NCI-H510A treated with DMSO at 0.1 percent for 48 hours (cell line): ENCODE measurements at places on chromosomes 2 and 18.

DNA sequence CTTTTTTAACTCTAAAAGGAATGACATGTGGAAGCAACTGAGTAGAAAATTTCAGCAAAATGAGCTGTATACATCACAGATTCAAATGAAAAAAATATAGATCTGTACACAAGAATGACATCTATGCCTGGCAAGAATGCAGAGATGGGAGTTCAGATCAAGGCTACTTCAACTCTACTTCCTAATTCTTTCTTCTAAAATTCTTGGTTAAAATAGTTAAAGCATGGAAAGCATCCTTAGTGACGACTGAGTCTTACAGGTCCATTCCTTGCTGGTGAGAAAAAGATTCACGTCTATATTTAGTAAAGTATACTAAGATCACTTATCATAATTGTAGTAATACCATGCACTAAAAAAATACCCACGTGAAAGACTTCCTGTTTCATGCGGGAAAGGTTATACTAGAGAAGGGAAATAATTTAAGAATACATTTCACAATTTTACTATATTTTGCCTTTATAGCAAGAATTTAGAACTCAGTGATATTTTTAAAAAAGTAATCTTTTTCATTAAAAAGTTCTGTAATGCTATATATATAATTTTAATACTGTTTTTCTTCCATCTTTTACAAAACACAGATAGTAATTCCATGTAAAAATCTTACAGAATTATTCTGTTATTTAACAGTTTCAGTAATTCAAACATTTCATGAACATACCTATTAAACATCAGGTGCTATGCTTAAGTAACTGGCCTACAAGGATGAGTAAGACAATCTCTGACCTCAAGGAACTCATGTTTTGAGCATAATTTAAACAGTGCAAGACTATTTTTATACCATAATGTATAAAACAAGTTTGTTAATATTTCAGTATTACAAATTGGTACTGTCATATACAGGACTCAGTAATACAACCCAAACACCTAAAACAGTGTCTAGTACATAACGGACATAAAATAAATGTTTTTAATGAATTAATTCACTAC, 159.6 kb downstream of the BAZ2B start:
- no peak for DNase-seq

DNA sequence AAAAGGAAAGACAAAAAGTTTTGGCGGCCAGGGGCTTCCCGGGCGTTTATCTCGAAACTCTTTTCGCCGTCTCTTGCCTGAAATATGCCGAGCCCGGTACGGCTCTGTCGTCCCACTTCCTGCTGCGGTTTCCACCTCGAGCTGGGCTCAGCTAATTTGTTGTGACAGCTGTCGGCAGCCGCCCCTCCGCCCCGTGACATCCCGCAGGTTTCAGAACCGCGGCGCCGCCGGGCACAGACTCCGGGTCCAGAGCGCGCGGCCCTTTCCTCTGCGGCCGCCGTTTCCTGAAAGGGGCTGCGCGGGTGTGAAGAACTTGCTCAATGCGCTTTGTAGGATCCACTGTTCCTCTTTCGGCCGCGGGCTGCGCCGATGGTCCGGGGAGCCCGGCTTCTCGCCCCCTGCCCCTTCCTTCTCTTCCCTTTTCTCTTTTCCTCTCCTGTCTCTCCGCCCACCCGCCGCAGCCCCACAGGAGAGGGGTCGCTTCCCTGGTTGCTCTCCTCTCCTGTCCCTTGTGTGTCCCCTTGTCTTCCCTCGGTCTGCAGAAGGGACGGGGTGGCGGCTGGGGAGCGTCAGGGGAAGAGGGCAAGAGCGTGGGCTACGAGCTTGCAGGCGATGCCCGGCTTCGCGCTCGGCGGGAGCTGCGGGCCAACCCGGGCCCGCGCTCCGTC, 648 bp downstream of the ARID5A start:
- DNase-seq = peak; percentile 18

DNA sequence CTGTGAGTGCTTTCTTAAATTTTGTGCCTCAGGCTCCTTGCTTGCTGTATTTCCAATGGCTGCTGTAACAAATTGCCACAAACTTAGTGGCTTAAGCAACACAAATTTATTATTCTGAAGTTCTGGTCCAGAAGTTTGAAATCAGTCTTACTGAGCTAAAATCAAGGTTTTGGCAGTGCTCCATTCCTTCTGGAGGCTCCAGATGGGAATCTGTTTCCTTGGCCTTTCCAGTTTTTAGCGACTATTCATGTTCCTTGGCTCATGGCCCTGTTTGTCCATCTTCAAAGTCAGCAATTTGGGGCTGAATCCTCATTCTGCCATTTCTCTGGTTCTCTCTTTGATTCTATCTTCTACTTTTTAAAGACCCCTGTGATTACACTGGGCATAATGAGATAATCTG, 31.8 kb downstream of the STRADB start:
- no peak for DNase-seq

DNA sequence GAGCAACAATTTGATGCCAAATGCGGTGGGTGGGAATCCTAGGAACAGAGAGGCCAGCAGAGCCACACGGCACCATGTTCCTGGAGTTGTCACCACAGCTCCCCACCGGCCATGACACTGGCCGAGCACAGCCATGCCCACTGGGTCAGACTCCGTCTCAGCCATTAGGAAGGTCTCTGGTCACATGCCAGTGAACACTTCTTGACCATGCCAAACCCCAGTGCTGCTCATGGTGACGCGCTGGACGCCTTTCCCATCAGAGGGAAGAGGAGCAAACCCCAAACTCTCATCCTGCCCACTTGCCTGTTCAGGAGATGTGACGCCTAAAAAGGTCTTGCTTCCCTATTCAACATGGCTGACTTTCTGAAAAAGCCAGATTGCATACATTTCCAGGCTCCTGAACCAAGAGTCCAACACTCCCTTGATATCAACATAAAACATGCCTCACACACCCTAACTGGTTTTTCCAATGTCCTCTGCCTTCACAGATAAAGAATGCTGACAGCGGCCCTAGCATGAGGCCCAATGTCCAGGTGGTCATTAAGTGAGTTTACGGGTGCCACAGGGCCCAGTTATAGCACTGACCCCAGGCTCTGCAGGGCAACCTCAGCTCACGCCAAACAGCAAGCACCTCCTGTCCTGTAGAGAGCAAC, 31.9 kb downstream of the TFCP2L1 start:
- no peak for DNase-seq

GRCh38 chr2:109494351-109494750, 119.4 kb downstream of the SEPTIN10 start:
- no peak for DNase-seq

- DNase-seq = peak; percentile 61
These were observed 406.6 kb upstream of the MMADHC start for GRCh38 chr2:149994057-149994728.

DNA sequence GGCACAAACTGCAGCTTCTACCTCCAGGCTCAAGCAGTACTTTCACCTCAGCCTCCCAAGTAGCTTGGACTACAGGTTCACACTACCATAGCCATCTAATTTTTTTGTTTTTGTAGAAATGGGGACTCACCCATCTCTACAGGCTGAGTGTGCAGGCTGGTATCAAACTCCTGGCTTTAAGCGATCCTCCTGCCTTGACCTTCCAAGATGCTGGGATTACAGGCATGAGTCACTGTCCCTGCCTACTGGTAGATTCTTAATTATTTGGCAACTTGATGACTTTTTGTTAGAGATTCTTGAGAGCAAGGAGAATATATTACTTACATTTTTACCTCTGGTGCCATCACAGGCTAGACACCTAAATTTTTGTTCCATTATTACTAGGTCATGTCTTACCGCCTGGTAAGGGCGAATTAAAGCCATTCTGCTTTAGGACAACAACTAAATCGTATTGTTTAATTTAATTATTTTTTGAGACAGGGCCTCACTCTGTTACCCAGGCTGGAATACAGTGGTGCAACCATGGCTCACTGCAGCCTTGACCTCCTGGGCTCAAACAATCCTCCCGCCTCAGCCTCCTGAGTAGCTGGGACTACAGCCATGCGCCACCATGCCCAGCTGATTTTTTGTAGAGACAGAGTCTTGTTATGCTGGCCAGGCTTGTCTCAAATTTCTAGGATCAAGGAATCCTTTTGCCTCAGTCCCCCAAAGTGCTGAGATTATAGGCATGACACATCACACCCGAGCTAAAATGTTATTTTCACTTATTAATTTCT, 15.7 kb downstream of the DYNC1I2 start:
- no peak for DNase-seq
